ENCODE measurements at places on chromosomes 7 and 10. TPM values are rescaled to one million over a fixed set of nuclear protein-coding genes. Genes with fewer than 3 reads are reported as not detected.

DNA sequence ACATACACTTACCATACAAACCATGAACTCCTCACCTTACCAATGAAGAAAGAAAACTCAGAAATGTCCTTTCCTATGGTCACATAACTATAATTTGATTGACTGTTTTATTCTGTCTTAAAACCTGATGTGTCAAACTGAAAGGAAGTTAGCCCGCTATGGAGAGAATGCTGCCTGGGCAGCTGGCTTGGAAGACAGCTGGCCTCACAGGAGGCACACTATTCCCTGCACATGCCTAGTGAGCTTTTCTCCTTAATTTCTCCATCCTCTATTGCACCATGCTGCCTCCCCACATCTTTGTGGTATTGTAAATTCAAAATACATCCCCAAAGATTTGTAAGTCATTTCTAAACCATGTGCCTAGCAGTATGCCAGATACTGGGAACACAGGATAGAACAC, 163.3 kb downstream of the STK31 start:
- H3K27ac ChIP-seq: no peak overlapping the region
- no peaks in the 10 kb centered on the region for H3K27me3 ChIP-seq
- no peaks in the 10 kb centered on the region for H3K4me1 ChIP-seq
- no peak overlapping the region for H3K4me3 ChIP-seq
- no peaks in the 10 kb centered on the region for H3K36me3 ChIP-seq
- DNase-seq: no peak

- no peaks in the 10 kb centered on the region for H3K4me1 ChIP-seq
- no peaks in the 10 kb centered on the region for H3K36me3 ChIP-seq
- no peak overlapping the region for H3K4me3 ChIP-seq
- H3K27me3 ChIP-seq: no peaks in the 10 kb centered on the region
- peak; percentile 84 for DNase-seq
- H3K27ac ChIP-seq: peak overlapping the region; percentile 48
Observed at GRCh38 chr10:13865758-13866491, 279.2 kb downstream of the PRPF18 start.

Gene GRID2IP
- total RNA-seq: 4.5 TPM

Gene SFTPA1
- not detected for total RNA-seq

Gene GALNT11
- 40.9 TPM for total RNA-seq
